Activated naive CD4-positive, alpha-beta T cell (primary cell): ENCODE measurements at places on chromosomes 2 and 18.
A peak's percentile ranks its signal among the peaks of the same experiment; 100 is the strongest.

DNA sequence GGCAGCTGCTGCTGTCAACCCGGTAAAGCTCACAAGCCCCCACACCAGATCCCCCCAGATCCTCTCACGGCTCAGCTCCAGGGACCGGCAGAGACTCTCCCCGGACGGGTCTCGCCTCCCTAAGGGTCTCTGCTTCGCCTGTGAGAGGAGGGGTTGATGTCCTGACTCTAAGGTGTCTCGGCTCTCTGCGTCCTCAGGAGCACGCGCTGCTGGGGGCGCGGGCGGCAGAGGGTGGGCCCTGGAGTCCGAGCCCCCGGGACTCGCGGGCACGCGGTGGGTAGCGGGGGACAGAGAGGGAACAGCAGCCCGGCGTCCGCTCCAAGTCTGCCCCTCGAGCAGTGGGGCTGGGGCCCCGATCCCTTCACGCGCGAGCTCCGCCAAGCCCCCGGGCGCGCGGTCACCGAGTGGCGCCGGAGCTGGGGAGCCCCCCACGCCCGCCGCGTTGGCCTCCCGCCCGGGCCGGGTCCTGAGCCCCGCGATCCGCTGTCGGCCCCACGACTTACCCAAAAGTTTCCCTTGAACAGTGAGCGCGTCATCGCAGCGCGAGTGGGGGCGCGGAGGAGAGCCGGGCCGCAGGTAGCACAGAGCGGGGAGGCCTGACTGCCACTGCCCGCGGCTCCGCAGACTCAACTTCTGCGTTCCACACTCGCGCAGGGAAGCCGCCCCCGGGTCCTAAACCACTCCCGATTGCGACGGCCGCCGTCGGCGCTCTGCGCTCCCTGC is at the start of gene PSTPIP2:
Gene PSTPIP2 (minus strand): TSS at position 608 of the 723 bp plus-strand sequence. CDS start 72 bp downstream, at position 536.
- peak; percentile 18 for DNase-seq

DNA sequence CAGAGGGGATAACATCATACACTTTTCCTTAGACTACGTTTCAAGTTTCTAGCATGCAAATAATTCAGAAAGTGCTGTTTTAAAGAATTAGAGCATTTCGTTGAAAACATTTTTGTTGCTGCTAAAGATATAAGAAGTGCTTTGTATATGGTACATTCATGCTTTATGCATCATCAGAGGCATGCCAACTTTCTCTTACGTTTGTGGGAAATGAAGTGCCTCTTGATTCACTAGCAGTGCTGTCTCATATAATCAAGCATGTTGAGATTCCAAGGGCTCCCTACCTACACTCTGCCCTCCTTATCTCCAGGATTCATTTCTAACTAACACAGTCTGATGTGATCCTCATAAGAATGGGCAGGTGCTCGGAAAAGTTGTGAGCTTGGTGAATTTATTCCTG is 748.6 kb upstream of the DDX18 start:
- no peak for DNase-seq

DNA sequence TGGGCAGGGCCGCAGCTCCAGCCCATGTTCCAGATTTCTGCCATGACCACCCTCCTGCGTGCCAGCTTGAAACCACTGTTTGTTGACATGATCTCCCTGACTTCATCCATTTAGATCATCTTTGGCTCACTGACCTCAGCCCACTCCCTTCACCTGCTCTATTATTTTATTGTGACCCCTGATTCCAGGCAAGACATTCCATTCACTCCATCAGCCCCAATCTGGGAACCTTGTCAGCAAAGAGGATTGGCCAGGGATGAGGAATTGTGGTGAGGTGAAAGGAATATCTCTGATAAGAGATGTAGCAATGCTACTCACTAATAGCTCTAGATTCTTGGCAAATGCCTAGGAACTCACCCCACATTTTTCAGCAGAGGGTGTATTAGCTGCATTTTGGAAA is 174.2 kb downstream of the TMEM247 start:
- DNase-seq, result no peak

GRCh38 chr18:56431551-56431950 is 206.8 kb downstream of the TXNL1 start:
- DNase-seq, result no peak

DNA sequence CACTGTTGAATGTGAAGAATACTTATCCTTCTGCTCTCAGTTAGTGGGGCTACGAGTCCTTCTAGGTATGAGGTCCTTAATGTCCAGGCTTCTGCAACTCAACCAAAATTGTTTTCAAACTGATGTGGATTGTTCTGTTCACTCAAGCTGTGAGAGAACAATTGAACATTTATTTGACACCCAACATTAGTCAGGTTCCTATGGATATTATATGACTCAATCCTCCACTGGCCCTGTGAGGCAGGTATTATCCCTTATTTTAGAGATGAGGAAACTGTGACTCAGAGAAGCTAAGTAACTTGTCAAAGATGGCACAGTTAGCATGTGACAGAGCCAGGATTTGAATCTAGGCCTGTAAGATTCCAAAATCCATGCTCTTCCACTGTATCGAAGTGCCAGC is 1.2 kb upstream of the LYG2 start:
- no peak for DNase-seq

DNA sequence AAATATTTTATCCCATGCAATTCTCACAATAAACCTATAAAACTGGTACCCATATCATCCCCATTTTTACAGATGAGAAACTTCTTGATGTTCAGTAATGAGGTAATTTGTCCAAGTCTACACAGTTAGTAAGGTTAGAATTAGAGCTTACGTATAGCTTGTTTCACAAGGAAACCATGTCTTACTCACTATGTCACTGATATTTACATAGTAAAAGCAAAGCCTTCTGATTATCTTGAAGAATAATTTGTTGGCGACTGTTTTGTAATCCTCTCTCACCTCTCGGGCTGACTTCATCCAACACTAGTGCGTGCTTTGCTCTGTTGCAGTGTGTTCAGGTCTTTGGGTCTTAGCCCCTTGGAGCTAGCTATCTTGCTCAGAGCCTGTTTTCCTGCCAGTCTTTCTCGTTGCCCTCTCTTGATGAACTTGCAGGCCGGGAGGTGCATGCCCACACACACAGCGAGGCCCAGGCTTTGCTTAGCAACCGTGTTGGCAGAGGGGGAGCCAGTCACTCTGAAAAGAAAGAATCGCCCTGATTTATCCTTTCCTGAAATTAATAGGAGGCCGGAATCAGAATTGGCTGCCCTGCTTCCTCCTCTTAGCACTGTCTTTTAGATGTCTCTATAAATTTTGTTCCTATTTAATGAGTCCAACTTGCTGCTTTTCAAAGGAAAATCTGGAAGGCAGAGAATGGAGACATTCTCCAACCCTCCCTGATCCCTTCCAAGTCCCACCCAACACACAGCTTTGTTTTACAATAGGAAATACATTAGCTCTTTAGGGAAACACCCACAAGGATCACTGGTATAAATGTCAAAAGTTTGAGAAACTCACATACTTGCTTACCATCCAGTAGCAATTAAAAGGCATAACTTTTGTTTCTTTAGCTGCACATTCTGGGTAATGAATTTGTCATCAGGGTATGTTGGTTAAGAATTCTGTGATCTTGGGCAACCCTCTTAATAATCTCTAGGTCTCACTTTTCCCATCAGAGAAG is 97.6 kb upstream of the SEC11C start:
- DNase-seq, result no peak

GRCh38 chr2:240836781-240837467 is 16.9 kb upstream of the KIF1A start:
- no peak for DNase-seq

DNA sequence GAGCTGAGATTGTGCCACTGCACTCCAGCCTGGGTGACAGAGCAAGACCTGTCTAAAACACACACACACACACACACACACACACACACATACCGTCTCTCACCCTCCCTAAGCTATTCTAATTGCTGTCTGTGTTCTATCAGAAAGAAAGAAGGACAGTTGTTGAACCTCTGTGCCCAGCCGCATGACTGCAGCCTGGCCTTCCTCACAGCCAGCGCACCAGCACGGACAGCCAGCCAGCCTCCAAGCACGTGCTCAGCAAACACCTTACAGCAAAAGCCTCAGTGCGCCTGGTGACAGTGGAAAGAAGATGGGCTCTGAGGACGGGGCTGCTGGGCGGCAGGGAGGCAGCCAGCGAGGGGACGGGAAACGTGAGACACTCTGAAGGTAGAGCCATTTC is 58.0 kb downstream of the ZNF516 start:
- DNase-seq, result no peak
